ENCODE measurements at places on chromosomes 7 and 10.

DNA sequence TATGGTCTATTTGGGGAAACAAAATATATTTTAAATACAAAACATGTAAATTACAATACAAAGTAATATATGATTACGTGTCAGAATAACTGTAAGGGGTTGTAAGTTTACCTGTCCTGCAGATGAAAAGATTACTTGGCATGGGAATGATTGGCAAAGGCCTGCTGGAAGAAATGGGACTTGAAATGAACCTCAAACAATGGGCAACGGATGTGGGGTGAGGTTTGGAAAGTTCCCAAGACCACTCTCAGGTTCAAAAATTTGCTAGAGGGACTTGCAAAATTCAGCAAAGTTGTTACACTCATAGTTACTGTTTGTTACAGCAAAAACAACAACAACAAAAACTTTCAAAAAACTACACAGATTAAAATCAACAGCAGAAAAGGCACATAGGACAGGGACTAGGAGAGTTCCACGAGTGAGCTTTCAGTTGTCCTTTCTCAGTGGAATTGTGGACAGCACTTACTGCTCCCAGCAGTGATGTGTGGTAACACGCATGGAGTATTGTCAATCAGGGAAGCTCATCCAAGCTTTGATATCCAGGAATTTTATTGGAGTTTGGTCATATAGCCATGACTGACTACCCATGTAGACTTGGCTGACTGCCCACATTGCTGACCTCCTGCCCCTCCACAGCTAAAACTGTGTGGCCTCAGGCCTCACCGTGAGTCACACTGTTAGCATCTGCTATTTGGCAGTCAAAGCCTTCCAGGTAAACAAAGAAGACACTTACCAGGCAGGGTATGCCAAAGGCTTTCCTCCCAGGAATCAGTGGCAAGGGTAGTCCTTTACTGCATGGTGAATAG is 43.8 kb downstream of the EXOC6 start:
- H3K4me1 ChIP-seq, result no peaks in the 10 kb centered on the region
- no peak overlapping the region for H3K4me3 ChIP-seq
- no peaks in the 10 kb centered on the region for H3K27me3 ChIP-seq
- no peak overlapping the region for H3K27ac ChIP-seq

GRCh38 chr10:25063157-25063556 is 46.7 kb downstream of the THNSL1 start:
- DNase-seq, result no peak
- no peak overlapping the region for H3K27ac ChIP-seq
- no peaks in the 10 kb centered on the region for H3K4me1 ChIP-seq

GRCh38 chr10:71737834-71738197 is 18.2 kb upstream of the C10orf105 start:
- H3K4me1 ChIP-seq, result peaks cover 52% of the 10 kb centered on the region
- no peaks in the 10 kb centered on the region for H3K36me3 ChIP-seq
- DNase-seq, result no peak
- no peaks in the 10 kb centered on the region for H3K27me3 ChIP-seq
- H3K27ac ChIP-seq, result peak overlapping the region; percentile 52

DNA sequence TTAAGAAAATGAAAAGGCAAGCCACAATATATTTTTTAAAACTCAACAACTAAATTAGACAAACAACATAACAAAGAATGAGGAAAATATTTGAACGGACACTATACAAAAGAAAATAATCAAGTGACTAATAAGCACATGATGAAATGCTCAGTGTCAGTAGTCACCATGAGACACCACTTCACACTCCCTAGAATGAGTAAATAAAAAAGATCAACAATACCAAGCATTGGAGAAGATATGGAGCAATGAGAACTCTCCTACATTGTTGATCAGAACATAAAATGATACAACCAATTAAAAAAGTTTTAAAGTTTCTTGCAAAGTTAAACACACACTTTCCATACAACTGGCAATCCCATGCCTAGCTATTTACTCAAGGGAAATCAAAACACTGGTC is 222.2 kb downstream of the C7orf25 start:
- no peaks in the 10 kb centered on the region for H3K36me3 ChIP-seq
- H3K4me3 ChIP-seq, result no peak overlapping the region
- H3K27ac ChIP-seq, result no peak overlapping the region

DNA sequence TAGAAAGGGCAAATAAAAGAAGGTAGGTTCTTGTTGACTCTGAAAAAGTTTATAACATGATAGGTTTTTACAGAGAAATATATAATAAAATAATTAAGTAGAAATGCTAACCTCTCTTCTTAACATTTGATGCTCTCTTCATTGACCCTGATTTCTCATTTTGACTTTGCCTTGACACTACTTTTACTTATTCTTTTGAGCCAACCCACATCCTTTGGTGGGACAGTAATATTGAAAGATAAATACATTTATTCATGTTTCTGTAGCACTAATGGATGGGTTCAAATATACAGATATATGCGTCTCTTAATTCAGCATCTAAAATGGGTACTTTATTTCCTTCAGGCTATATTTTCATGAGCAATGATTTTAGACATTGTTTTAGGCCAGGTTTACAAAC is 34.4 kb downstream of the DDC start:
- H3K27me3 ChIP-seq, result no peaks in the 10 kb centered on the region
- DNase-seq, result no peak
- no peaks in the 10 kb centered on the region for H3K36me3 ChIP-seq
- H3K27ac ChIP-seq, result no peak overlapping the region
- H3K4me1 ChIP-seq, result no peaks in the 10 kb centered on the region

DNA sequence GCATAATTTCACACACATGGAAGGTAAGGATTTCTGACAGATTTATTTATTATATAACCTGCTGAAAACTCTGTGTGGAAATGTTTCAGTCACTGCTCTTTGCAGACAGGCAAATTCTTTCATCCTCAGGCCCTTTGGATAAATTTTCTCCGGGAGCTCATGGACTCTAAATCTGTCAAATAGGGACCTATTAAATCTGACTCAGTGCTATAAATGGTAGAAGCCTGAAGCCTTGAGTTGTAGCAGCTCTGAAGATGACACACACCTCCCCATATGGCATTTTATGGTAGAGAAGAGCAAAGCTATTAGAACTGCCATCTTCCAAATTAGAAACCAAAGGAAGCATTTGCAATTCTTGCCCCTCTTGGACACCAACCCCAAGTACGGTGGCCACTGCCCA is 808.7 kb downstream of the XPNPEP1 start:
- no peaks in the 10 kb centered on the region for H3K36me3 ChIP-seq
- H3K4me3 ChIP-seq, result no peak overlapping the region
- H3K27ac ChIP-seq, result no peak overlapping the region
- H3K27me3 ChIP-seq, result no peaks in the 10 kb centered on the region
- no peaks in the 10 kb centered on the region for H3K4me1 ChIP-seq
- no peak for DNase-seq

GRCh38 chr7:81173766-81174281 is 255.0 kb upstream of the SEMA3C start:
- H3K4me3 ChIP-seq, result no peak overlapping the region
- H3K36me3 ChIP-seq, result no peaks in the 10 kb centered on the region
- no peak overlapping the region for H3K27ac ChIP-seq
- H3K27me3 ChIP-seq, result no peaks in the 10 kb centered on the region

GRCh38 chr7:118615681-118616080 is 391.2 kb downstream of the ANKRD7 start:
- no peak overlapping the region for H3K4me3 ChIP-seq
- no peaks in the 10 kb centered on the region for H3K36me3 ChIP-seq

- no peaks in the 10 kb centered on the region for H3K36me3 ChIP-seq
- no peak for DNase-seq
- H3K4me1 ChIP-seq, result no peaks in the 10 kb centered on the region
- no peak overlapping the region for H3K27ac ChIP-seq
- H3K4me3 ChIP-seq, result no peak overlapping the region
These were observed 143.2 kb downstream of the RNLS start for GRCh38 chr10:88439932-88440331.

DNA sequence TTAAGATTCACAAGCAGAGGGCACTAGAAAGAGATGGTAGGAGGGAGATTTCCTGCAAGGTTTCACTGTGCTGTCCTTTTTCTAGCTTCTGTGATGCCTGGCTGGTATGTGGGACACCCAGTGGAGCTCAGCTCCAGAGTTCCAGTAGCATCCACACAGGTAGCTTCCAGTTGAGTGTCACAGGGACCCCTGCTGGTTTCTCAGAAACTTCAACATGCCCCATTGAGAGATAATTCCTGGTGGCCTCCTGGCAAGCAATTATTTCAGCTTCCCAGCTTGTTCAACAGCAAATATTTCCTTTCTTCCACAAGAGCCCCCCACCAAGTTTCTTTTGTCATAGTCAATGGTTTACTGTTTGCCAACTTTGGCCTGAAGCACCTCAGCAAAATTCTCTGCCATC is 858.7 kb downstream of the REEP3 start:
- no peaks in the 10 kb centered on the region for H3K4me1 ChIP-seq
- H3K27ac ChIP-seq, result no peak overlapping the region
- no peaks in the 10 kb centered on the region for H3K27me3 ChIP-seq
- no peak overlapping the region for H3K4me3 ChIP-seq
- H3K36me3 ChIP-seq, result no peaks in the 10 kb centered on the region

GRCh38 chr7:24854866-24855265 is 97.6 kb upstream of the GSDME start:
- no peak overlapping the region for H3K4me3 ChIP-seq
- H3K36me3 ChIP-seq, result no peaks in the 10 kb centered on the region
- H3K27ac ChIP-seq, result no peak overlapping the region
- peaks cover 7% of the 10 kb centered on the region for H3K4me1 ChIP-seq

- H3K4me1 ChIP-seq, result no peaks in the 10 kb centered on the region
- no peak overlapping the region for H3K4me3 ChIP-seq
- DNase-seq, result no peak
These were observed 18.0 kb upstream of the MTURN start for GRCh38 chr7:30116771-30117170.

DNA sequence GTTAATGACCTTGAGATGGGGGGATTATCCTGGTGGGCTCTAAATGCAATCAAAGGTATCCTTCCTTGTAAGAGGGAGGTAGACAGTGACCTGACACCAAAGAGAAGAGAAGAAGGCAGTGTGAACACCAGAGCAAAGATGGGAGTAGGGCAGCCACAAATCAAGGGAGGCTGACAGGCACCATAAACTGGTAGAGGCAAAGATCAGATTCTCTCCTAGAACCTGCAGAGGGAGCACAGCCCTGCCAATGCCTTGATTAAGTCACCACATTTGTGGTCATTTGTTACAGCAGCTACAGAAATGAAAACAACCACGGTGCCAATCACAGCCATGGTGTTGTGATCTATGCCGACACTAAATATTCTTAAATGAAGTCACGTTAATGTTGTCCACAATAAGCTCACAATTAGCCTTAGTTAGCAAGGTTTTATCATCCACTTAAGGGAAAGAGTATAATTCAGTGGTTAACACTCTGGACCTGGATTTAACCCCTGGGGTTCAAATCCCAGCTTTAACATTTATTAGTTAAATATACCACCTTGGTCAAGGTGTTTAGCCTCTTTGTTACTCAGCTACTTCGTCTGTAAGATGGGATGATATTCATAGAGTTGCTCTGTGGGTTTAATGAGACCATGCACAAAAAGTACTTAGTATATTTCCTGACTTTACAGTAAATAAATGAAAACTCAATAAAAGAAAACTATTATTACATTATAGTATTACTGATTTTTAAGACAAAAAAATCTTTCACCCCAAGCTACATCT is 70.8 kb downstream of the SGMS1 start:
- H3K4me1 ChIP-seq, result peaks cover 51% of the 10 kb centered on the region
- DNase-seq, result no peak
- no peaks in the 10 kb centered on the region for H3K36me3 ChIP-seq
- no peak overlapping the region for H3K27ac ChIP-seq
- H3K27me3 ChIP-seq, result no peaks in the 10 kb centered on the region

GRCh38 chr7:147912946-147913638 is 677.5 kb upstream of the C7orf33 start:
- no peaks in the 10 kb centered on the region for H3K36me3 ChIP-seq
- H3K27ac ChIP-seq, result no peak overlapping the region
- no peaks in the 10 kb centered on the region for H3K4me1 ChIP-seq
- no peaks in the 10 kb centered on the region for H3K27me3 ChIP-seq
- no peak overlapping the region for H3K4me3 ChIP-seq
- no peak for DNase-seq

DNA sequence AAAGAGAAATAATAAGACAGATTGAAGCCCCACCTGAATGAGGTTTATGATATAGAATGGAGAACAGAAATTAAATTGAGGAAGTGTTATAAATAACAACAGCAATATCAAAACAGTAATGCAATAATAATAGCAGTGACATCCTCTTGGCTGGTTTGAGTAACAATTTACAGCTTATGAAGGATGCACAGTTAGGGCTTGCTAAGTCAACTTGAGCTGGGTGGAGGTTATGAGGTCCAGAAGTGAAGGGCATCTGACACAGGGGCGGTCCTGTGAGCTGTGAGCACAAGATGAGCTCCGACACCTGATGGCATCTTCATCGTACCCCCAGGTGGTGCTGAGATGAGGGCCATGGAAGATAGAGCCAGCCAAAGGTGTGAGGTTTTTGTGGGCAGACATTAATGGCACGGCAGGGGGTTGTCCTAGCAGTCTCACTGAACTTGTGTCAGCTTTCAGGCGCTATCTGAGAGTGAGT is 30.5 kb downstream of the ARHGAP22 start:
- no peaks in the 10 kb centered on the region for H3K27me3 ChIP-seq
- no peak overlapping the region for H3K4me3 ChIP-seq

- peaks cover 17% of the 10 kb centered on the region for H3K36me3 ChIP-seq
- H3K4me1 ChIP-seq, result peaks cover 74% of the 10 kb centered on the region
- H3K4me3 ChIP-seq, result no peak overlapping the region
These were observed 3.2 kb downstream of the FIS1 start for GRCh38 chr7:101241443-101242349.

DNA sequence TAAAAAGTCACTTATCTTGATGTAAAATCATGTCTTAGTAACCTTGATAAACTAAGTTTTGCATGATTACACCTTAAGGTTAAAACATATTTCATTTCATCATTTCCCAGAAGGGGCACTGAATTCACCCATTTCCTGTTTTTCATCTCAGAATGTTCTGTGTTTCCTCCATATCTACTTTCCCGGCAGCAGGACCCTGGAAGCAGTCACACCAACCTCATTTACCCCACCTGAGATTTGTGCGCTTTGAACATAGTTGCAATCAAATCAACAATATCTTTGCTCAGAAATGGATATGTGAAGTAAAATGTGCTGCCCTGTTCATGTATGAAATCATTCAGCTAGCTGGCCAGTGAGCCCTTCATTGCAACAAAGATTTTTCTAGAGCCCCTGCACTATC is 46.8 kb downstream of the IKZF1 start:
- DNase-seq, result no peak
- no peaks in the 10 kb centered on the region for H3K4me1 ChIP-seq
- H3K27ac ChIP-seq, result no peak overlapping the region
- H3K4me3 ChIP-seq, result no peak overlapping the region
- no peaks in the 10 kb centered on the region for H3K27me3 ChIP-seq

Data from vagina (tissue), 2 donors.